ENCODE measurements at places on chromosomes 4 and X. TPM values are rescaled to one million over a fixed set of nuclear protein-coding genes. Genes with fewer than 3 reads are reported as not detected.

KDR gene
- total RNA-seq, result 36.8 TPM

BEX1 gene
- total RNA-seq, result 3.4 TPM

GAGE1 gene
- not detected for total RNA-seq

CT45A2 gene
- not detected for total RNA-seq

ADH5 gene
- 456 TPM for total RNA-seq

MAGEB3 gene
- total RNA-seq, result not detected

LDB2 gene
- 28.3 TPM for total RNA-seq

CPLX1 gene
- total RNA-seq, result 0.96 TPM

CFAP47 gene
- total RNA-seq, result 0.04 TPM

STATH gene
- total RNA-seq, result not detected

TCEAL3 gene
- 99.6 TPM for total RNA-seq

DNA sequence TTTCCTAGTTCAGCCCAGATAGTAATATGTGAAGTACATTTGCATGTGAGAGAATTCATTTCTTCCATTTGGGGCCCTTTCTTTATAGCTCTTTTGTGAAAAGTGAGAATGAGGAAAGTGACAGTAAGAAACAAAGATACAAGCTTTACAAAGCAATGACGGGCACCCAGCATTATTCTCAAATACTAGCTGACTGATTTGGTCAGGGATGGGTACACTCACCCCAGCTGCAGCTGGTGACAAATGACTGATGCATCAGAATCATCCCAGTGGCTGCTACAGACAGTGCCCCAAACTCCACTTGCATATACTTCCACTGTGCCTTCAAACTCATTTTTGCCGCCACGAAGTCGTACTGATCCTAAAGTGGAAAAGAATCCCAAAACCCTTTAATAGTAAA is 14.8 kb downstream of the PRSS12 start:
- ATAC-seq, result no peak

DNA sequence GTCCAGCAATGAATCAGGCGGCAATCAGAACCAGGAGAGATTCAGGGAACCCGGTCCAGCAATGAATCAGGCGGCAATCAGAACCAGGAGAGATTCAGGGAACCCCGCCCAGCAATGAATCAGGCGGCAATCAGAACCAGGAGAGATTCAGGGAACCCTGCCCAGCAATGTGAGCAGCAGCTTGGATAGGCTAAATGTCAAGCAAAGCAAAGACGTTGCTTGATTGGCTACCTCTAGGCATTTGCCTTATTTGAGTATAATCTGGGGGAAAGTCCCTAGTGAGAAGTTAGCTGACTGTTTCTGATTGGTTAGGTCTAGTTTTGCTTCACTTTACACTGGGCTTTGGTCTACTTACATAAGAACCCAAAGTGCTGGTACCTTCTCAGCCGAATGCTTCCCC is 1212.2 kb upstream of the TENM3 start:
- ATAC-seq, result no peak

DNA sequence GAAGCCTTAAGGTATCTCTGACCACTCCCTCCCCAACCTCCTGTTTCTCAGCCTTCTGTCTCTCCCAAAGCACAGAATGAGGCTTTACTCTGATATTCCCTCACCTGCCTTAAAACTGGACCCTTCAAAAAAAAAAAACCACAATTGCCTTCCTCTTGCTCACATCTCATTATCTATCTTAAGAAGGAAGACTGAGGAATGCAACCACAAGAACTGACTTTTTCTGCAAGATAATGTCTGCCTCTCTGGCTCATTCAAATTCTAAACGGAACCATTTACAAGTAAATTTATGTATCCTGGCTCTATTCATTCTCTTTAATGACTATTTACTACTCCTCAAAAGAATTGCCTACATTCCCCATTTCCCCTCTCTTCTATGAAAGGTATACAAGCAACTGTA is 545.5 kb upstream of the HTR2C start:
- ATAC-seq, result no peak

- peak; percentile 34 for ATAC-seq
Measured at GRCh38 chrX:63350465-63350877, 661 bp downstream of the SPIN4 start.

GRCh38 chr4:70315928-70316327 is 18.9 kb upstream of the CABS1 start:
- ATAC-seq, result no peak

DNA sequence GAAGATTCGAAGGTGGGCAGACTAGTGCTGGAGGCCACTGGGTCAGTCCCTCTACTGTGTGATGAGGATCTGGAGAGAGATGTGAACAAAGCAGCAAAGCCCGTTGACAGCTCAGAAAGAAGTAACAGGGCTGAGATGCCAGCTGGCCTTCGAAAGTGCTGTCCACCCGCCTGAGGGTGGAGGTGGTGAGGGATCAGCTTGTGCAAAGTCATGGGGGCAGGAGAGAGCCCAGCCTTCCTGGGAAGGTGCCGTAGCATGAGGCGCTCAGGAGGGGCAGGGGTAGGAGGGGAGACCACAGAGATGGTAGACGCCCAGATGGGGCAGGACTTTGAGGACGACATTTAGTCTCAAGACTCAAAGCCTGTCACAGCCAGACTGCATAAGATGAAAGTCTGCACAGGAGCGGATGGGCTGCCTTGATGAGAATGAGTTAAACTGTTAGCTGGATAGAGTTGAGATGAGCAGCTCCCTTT is 19.7 kb downstream of the TBC1D14 start:
- no peak for ATAC-seq

GRCh38 chr4:105780176-105780575 is 71.6 kb downstream of the GSTCD start:
- no peak for ATAC-seq

- no peak for ATAC-seq
Measured at GRCh38 chr4:16207409-16207808, 18.9 kb downstream of the TAPT1 start.

DNA sequence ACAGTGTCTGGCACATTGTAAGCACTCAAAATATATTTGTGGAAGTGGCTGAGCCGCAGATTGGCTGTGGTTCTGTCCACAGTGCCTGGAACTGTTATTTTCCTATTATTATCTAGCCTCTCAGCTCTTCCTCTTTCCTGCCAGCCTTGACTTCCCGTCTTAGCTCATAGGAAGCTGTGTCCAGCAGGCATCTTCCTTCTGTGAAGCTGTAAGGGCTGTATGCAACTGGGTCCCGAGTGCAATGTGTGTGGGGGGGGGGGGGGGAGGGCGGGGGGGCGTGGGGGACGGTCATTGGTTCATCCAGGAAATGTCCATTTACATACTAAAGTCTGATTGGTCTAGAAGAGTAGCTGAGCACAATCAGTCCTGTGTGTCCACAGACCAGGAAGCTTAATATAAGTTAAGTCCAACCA is 210.7 kb downstream of the PDGFRA start:
- peak; percentile 87 for ATAC-seq

- ATAC-seq, result no peak
Measured at GRCh38 chrX:8089141-8089540, 81.9 kb downstream of the VCX2 start.

DNA sequence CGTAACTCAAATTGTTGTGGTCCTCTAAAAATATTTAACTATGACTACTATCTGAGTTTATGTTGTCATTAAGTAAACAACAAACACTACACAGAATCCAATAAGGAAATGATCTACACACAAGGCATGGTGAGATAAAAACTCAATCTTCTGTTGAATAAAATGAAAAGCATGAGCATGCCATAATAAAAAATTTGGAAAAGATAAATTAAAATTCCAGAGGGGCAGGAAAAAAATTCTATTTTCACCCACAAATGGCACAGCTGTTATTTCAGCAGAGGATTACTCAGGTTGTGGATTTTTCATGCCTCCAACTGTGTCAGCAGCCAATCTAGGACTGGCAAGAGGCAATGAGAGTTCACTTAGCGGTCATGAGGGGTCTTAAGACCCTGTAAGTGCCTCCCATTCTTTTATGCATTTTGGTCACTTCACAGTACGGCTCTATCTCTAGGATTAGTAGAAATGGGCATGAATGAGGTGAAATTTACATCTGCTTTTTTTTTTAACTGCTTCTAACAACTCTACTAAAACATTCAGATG is 639.8 kb upstream of the DIPK2B start:
- ATAC-seq, result no peak

GRCh38 chr4:151323667-151324066 is 1.7 kb downstream of the SH3D19 start:
- no peak for ATAC-seq

- no peak for ATAC-seq
Measured at GRCh38 chr4:140681201-140681600, 75.0 kb downstream of the TBC1D9 start.

- ATAC-seq, result no peak
Measured at GRCh38 chrX:112571388-112571787, 108.3 kb downstream of the LHFPL1 start.

DNA sequence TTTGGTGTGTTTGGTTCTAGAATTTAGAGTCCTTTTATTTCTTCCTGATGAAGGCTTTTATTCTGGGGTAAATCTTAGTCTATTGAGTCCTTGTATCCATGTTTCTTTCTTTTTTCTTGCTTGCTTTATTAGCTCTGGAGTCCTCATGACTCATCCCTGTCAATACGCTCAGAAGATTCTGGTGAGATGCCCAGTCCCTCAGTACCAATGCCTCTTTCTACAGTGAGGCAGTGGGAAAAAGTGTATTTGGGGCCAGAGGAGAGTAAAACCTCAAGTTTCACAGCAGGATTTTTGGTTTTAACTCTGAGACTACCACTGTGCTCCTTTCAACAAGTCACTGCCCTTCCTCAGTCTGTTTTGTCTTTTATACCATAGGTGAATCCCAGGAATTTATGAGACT is 368.0 kb downstream of the GBA3 start:
- ATAC-seq, result no peak

DNA sequence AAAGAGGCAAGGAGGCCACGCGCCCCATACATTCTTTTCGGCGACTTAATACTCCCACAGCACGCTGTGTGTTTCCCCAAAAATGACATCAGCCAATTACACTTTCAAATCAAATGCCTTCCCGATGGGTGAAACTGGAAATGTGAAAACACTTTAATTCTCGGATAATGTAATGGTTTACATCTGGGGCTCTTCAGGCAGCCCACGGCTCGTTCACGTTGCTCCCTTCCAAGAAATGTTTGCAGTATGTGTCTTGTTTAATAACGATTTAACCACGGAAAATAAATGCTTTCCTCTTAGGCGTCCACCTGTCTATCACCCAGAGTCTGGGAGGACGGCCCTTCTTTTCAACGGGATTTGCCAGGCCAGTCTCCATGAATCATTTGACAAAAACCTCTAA is 272.5 kb downstream of the SHOX start:
- ATAC-seq, result no peak

DNA sequence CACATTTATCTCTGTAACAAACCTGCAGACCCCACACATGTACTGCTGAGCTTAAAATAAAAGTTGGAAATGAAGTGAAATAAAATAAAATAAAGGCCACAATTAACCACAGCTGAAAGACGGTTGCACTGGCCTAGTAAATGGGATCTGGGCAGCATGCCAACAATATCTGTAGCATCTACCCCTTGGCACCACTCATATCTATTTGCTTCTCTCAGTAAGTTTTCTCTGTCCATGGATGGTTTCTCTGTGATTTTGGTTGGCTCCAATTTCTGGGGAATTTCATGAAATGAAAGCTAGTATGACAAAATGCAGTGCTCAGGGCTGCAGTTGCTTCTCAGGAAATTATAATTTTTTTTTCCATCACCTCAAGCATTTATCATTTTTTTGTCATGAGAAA is 172.0 kb upstream of the IL15 start:
- no peak for ATAC-seq
